SW 1271 (cell line): ENCODE measurements at places on chromosomes 11 and 22.

DNA sequence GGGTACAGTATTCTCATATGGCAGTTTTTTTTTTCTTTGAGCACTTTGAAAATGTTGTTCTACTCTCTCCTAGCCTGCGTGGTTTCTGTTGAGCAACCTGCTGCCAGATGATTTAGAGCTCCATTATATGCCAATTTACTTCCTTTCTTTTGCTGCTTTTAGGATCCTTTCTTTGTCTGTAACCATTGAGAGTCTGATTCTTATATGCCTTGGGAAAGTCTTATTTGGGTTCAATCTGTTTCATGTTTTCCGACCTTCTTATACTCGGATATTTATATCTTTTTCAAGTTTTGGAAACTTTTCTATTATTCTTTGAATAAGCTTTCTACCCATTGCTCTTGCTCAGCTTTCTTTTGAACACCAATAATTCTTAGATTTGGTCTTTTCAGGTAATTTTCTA lies 138.1 kb upstream of the RAG2 start:
- DNase-seq = no peak

DNA sequence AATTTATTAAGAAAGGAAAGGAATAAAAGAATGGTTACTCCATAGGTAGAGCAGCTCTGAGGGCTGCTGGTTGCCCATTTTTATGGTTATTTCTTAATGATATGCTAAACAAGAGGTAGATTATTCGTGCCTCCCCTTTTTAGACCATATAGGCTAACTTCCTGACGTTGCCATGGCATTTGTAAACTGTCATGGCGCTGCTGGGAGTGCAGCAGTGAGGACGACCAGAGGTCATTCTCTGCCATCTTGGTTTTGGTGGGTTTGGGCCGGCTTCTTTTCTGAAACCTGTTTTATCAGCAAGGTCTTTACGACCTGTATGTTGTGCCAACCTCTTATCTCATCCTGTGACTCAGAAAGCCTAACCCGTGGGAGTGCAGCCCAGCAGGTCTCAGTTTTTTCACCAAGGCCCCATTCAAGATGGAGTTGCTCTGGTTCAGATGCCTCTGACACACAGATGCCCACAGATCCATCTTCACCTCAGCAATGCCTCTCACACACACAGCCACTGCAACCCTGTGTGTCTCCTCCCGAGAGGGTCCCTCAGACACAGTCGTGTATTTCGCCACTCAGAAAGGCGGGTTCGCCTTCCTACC lies 16.4 kb upstream of the JAM3 start:
- DNase-seq = no peak

DNA sequence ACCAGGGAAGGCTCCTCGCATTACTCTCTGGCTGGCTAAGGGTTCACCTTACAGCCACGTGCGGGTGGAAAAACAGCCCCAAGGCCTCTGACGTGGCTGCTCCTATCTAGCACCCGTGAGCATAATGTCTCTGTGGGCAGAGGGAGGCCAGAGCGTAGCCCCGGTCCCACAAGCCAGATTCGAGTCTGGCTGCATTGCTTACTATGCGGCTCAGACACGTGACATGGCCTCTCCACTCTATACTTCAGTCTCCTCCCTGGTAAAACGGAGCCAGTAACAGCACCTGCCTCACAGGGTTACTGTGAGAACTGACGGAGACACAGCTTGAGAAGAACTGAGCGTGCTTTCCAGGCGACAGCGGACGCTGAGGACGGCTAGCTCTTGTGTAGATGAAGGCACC lies 105.8 kb upstream of the BID start:
- DNase-seq = no peak

- no peak for DNase-seq
Measured at GRCh38 chr11:100769165-100769564, 82.1 kb downstream of the ARHGAP42 start.

DNA sequence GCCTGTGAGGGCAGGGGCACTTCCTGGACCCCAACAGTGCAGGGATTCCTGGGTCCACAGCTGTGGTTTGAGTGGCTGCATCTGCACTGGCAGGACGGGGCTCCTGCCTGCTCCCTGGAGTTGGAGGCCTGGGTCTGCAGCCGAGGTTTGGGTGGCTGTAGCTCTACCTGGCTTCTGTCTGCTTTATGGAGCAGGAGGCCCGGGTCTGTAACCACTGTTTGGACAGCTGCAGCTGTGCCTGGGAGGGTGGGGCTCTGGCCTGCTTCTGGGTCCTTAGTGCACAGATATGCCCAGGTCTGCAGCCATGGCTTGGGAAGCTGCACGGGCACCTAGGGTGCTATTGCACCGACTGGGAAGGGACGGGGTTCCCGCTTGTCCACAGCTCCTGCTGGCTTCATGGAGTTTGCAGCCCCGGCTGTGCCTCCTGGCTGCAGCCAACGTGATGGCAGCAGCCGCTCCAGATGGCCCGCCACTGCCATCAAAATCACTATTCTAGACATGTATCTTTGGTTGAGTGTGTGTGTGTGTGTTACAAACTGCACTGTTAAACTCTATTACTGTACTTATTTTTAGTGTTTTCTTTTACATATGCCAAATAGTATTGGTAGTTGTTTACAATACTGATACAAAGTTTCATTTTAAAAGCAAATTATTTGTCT lies 412.3 kb upstream of the KIRREL3 start:
- DNase-seq = no peak
